AG08395 (cell line): ENCODE measurements at places on chromosomes 16 and 17.

GRCh38 chr17:67531291-67531690 lies 154.2 kb downstream of the PITPNC1 start:
- DNase-seq = peak; percentile 6

DNA sequence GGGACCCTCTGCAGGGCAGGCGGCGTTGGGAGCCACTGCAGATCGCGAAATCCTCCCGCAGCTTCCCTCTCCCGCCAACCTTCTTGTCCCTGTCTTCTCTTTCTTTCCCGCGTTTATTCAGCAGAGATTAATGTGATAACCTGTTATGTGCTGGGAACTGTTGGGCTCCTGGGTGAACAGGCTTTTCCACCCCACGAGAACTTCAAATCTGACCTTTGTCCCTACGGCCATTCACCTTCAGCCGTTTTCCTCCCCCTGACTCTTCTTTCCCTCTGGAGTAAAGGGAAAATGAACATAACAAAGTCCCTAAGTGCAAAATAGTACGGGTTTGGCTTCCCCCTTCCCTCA lies 15.2 kb upstream of the KPNA2 start:
- no peak for DNase-seq

DNA sequence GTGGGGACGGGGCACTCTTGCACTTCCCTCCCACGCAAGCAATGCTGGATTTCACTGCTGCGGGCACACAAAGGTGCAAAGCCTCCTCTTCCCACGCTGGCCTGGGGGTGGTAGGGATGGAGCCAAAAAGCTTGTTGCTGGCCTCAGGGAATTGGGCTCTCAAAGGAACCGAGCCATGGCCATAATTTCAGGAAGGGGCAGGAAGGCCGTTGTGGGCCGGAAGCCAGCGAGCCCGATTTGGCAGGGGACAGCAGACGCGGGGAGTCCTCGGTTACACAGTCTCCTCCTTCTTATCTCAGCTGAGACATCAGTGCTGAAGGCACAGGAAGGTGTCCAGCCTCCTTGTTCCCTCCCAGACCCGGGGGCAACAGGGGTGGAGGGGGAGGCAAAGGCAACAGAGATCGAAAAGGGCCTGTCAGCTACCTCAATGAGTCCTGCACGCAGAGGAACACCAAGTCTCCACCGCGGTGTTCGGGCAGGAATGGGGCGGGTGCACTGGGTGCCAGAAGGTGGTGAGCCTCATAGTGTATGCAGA lies 59.5 kb downstream of the SLFN11 start:
- peak; percentile 5 for DNase-seq

DNA sequence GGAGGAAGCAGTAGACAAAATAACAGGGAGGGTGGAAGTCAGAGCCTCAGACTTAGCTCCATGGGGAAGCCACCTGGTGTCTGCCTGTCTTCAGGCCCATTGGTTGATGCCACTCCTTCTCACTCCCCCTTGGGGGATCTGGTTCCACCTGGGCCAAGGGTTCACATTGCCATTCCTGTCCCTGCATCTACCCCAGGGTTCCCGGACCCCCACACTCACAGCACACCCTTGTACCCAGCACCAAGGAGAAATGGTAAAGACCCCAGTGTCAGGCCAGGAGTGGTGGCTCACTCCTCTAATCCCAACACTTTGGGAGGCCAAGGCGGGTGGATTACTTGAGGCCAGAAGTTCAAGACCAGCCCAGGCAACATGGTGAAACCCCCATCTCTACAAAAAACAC lies 1.0 kb upstream of the CA7 start:
- no peak for DNase-seq

DNA sequence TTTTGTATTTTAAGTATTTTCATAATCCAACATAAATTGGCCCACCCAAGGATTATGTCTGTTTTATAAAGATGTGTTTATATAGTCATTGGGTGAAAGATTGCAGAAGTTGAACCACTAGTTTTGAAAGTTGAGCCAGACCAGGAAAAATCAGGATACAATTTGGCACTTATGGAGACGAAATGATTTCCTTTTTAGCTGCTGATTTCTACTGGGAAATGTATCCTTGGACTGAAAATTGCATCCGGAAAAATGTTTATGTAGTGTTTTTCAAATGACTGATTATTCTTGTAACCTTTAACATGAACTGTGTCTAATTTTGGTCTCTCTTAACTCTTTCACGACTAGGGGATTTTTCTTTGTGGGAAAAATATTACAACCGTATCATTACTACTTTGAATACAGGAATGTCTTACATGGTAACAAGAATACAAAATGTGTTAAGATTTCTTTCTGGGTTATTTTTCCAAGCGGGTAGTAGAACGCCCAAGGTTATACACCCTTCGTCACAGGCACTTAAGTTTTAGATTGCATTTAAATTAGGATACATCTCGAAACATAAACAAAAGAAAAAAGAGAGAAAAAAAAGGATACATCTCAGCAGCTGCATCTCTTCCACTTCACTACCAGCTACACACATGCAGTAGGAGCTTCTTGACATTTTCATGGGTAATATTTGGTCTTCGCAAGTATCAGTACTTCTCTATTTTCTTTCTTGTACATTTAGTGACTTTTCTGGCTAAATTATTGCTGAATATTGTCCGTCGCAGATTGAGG lies 273.0 kb upstream of the TBX2 start:
- no peak for DNase-seq

DNA sequence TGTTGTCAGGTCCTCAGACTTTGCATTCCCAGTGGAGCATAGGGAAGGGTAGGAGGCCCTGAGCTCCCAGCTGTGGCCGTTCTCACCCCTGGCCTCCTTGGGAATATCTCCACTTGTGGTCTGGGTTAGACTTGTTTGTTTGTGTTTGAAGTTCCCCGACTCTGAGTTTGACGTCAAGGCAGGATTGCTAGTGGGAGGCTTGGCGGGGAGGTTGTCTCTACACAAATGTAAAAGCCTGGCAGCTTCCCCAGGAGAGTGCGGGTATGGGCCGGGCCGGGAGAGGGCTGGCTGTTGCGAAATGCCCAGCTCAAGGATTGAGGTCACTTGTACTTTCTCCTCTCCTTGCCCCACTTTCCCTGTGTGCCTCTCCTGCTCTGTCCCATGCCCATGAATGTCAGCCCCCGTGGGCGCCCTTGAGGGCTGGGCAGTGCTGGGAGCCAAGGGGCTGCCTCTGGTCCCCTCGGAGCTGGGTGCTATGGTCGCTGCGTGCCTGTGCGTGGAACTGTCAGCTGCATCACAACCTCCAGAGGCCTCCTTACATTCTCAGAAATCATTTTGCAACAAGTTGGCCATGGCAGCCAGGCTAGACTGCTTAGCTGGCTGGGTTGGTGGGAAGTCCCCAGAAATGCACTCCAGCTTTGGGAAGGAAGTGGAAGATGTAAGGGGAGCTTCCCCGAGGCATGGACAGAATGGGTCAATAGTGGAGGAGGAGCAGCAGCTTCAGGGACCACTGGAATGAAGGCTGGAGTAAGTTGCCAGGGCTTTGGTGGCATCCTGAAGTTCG lies 84.3 kb downstream of the KSR1 start:
- peak; percentile 96 for DNase-seq

DNA sequence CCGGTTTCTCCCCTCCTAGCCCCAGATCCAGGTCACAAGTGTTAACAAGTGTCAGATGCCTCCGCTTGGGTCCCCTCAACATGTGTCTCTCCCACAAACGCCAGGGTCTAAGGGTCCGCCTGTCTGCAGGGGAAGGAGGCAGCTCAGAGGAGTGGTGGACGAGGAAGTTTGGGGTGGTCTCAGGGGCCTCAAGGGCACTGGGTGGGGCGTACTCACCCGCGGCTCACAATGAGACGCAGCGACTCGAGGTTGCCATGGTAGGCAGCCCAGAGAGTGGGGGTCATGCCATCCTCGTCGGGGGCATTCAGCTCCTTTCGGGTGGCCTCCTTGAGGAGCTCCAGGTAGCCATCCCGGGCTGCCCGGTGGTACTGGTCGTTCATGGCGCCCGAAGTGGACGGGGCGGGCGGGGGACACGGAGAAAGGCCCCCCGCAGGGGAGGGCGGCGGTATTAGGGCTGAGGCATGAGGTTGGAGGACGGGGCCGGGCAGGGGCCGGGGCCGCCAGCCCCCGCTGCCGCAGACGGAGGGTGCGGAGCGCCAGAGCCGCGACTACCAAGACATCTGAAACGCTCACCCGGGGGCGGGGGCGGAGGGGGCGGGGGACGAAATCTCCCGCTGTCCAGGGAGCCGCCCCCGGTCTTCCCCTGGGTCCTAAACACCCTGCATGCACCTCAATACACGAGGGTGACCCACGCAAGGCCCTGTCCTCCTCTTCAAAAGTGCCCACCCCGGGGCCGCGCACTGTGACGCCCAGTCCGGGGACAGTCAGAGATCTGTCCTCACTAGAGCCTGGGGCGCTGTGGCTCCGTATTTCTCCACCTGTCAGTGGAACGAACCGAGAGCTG lies at the start of gene USH1G:
Gene USH1G, minus strand, starts transcription at position 562 of the 844 bp plus-strand sequence. Its CDS starts 182 bp downstream, at position 380.
- peak; percentile 29 for DNase-seq

- no peak for DNase-seq
These were observed 4.9 kb upstream of the RASD1 start for GRCh38 chr17:17500999-17501605.

- no peak for DNase-seq
These were observed 1.0 kb downstream of the HOXB2 start for GRCh38 chr17:48543854-48544348.

- DNase-seq = no peak
These were observed 8.9 kb downstream of the ALOX15 start for GRCh38 chr17:4632581-4632920.

DNA sequence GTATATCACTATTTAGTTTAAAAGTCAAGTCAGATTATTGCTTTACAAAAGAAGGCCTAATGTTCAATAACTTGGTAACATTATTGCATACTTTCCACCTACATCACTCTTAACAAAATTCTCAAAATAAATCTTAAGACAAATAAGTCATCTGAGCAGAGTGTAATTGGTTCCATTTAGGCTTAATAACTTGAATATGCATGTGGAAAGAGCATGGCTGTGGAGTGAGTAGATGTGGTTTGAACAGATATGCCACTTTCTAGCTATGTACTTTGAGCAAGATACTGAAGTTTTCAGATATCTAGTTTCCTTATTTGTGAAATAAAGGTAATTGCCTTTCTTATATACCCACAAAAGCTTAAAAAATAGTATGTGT lies 6.7 kb upstream of the EVI2A start:
- DNase-seq = peak; percentile 24

- no peak for DNase-seq
These were observed 713 bp downstream of the RHOT2 start for GRCh38 chr16:668519-669171.

DNA sequence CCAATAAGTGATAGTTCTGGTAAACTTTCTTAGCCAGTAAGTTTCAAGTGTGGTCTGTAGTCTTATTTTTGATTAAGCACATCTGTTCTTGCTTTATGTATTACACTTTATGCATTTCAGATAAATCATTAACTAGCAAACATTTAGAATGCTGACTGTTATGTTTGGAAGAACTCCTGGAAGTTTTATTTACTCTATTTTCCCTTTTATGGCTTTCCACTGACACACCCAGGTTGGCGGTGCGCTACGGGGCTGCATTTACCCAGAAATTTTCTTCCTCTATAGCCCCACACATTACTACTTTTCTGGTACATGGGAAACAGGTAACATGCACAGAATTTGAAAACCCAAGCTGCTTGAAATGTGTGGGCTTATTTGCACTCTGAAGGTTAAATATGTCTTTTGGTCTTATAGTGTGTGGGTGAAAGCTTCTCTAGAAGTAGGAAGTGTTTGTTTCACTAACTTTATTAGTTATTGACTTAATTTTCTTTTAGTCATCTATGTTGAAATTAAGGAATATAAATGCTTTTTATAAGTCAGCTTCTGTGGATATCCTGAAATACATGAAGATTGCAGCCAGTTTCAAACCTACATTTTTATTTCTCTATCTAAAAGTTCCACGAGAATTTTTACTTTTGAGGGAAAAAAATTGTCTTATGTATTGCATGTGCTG lies 203.7 kb downstream of the PHKB start:
- no peak for DNase-seq

DNA sequence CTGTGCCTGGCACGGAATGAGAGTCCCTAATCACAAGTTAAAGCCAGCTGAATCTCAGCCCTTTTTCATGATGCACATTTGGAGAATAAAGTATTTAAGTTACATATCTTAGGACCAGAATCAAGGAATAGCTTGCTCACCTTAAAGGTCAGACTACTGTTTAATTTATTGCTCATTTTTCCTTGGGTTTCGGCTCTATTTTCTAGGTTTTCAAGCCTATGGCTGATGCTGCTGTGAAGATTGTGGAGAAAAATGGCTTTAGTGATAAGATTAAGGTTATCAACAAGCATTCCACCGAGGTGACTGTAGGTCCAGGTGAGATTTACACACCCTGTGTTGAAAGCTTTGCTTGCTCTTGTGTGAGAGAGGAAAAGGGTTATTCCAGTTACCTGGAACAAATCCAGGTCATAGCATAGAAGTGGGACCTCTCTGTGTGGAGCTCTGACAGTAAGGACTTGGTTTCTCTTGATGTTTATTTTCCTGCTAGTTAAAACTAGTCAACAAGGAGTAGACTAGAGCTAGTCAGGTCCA lies 18.1 kb downstream of the PRMT7 start:
- no peak for DNase-seq

DNA sequence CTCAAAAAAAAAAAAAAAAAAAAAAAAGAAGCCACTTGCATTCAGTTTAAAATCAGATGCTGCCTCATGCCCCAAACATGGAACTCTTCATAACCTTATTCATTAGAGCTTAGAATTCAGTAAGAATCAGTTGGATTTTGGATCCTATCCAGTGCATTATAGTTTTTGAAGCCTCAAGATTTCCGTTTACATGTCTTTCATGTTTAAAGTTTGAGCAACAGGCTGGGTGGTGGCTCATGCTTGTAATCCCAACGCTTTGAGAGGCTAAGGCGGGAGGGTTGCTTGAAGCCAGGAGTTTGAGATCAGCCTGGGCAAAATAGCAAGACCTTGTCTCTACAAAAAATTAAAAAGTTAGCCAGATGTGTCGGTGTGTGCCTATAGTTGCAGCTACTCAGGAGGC lies 55.0 kb downstream of the SNTB2 start:
- no peak for DNase-seq

- no peak for DNase-seq
These were observed 101.0 kb upstream of the DNAH17 start for GRCh38 chr17:78678222-78678557.

DNA sequence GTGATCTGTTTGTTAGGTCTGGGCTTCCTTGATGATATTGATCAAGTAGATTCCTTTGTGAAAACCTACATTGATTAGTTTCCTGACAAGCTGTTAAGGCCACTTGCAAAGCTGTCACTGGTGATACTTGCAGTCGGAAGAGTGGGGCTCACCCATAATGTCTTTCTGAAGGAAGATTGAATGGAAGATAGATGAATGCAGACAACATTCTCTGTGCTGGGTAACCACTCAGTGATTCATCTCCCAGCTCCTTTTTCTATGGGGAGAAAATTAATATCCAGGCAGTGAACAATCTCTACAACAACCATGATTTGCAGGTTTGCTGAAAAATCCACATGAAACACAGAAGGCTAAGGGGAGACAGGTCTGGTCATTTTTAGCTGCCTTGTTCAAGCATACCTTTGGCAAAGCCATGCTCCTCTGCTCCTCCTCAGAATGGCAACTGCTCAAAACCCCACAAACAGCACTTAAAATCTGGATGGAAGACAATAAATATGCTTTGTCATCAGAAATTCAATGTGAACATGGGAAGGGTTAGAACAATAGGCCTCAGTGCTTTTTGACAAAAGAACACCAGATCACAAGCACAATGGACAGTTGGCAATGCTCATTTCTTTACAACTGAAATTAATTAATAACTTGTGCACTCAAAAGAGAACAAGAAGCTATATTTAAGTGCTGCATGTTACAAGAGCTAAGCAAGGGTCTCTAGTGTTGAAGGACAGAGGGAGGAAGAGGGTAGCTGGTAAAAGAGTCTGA lies 495.4 kb downstream of the TOX3 start:
- DNase-seq = no peak
